ENCODE measurements at places on chromosomes 1 and 21.

GRCh38 chr21:31583498-31583897, 76.0 kb upstream of the SOD1 start:
- DNase-seq = no peak

- no peak for DNase-seq
Observed at GRCh38 chr1:173562813-173563212, 40.1 kb downstream of the SLC9C2 start.

- DNase-seq = no peak
Observed at GRCh38 chr1:14485285-14485684, 113.2 kb upstream of the KAZN start.

DNA sequence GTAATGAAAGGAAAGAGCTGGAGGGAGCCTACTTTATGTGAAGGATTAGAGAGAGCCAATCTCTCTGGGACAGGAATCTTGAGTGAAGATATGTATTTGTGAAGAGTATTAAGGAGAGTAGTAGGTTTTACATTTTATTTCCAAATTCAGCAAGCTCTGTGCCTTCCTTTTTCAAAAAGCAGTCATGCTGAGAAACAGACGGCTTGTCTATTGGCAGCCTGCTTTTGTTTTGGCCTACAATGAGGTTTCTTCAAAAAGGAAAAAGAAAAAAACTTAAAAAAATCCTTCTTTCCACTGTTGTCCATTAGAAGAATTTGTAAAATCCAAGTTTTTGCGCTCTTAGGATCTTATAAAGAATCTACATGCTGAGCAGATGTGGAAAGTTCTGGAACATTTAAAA, 103.6 kb upstream of the PTGFR start:
- DNase-seq = no peak

DNA sequence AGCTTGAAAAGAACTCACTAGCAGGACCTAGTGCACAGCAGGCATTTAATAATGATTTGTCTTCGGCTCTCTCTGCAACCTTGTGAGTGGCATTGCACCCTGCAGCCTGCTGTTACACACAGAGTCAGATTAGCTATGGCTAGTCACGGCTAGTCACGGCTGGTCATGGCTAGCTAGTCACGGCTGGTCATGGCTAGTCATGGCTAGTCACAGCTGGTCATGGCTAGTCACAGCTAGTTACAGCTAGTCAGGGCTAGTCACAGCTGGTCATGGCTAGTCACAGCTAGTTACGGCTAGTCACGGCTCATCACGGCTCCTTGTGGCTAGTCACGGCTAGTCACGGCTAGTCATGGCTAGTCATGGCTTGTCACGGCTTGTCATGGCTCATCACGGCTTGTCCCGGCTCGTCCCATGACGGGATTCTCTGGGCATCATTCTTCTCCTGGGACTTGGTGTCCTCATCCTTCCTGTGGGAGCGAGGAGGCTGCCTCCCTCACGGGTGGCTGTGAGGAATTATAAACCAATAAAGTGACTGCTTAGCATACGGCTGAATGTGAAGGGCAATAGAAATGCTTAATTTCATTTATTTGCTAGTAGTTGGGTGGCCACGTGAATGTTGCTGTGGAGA, 12.5 kb upstream of the KIF26B start:
- no peak for DNase-seq

DNA sequence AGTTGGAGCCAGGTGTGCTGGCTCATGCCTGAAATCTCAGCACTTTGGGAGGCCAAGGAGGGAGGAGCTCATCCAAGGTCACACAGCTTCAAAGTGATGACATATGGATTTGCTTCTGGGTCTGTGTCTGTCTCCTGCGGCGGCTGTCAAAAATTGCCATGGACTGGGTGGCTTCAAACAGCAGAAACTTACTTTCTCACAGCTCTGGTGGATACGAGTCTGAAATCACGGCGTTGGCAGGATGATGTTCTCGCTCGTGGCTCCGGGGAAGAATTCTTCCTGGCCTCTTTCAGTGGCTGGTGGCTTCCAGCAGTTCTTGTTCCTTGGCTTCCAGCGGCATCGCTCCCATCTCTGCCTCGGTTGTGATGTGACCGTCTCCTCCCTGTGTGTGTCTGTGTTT, 314.8 kb upstream of the C1orf174 start:
- no peak for DNase-seq

DNA sequence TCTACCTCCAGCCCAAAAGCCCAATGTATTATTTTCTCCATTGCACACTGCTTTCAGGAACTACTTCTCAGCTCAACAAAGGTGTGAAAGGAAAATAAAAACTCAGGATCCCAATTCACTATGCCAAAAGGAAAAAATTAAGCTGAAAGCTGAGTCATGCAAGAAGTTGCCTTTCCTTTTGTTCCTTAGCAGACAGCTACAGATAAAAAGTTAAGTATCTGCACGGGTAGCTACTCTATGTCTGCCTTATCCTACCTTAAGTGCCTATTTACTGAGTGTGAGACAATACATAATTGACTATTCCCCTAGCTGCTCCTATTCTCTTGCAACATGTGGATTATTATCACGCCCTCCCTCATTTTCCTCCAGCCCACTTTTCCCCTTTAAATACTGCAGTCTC, 84.1 kb downstream of the ADCY10 start:
- no peak for DNase-seq

DNA sequence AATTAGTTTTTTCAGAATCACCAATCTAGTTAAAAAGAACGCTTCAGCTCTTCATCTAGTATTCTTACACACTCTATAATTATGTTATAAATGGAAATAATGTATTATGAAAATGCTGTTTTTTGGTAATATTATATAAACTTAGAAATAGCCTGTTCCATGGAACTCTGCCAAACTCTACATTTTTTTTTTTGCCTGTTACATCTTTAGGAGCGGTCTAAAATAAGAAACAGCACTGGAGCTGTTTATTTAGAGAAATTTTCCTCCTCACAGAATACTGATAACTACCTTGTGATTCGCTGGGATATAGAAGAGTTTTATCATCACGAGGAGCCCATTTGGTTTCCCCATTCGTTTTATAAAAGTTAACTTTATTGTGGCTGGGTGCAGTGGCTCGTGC, 58.5 kb downstream of the PKN2 start:
- no peak for DNase-seq

DNA sequence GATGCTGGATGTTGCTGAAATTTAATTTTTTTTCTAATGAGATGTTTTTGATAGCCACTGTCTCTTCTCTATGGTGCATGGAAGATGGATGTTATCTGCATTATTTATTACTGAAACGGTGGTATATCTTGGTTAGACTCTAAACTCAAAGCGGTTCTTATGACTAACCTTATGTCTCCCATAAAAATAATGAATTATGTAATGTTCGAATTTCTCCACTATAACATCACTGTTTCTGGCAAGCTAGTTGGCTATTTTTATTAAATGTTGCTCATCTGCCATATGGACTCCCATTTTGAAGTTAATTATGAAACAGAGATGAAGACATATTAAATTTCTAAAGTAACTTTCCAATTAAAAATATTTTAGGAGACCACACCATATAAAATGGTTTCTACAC, 808.6 kb upstream of the ADGRL4 start:
- no peak for DNase-seq

- DNase-seq = no peak
Observed at GRCh38 chr1:15736892-15737261, 819 bp downstream of the SLC25A34 start.

GRCh38 chr1:110555807-110556470, 37.0 kb upstream of the KCNA10 start:
- no peak for DNase-seq

- no peak for DNase-seq
Observed at GRCh38 chr1:36126005-36126716, 1.1 kb upstream of the COL8A2 start.

- no peak for DNase-seq
Observed at GRCh38 chr1:174322202-174322862, 125.4 kb upstream of the GPR52 start.

DNA sequence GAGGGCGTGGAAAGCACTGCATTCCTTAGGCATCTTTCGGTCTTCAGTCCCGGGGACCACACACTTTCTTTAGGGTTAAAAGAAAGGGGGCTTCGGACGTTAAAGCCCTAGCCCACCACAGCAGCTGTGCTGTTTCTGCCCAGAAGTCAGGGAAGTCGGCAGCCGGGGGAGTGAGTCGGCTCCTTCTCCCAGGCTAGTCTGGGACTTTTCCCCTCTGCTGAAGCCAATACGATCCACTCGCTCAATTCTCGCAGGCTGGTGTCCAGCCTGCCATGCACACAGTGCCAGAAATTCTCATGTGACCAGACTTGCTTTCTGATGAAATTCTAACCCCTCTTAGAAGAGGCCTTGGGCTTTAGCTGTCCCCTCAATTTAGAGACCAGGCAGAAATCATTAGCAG, 67.7 kb downstream of the BCAR3 start:
- DNase-seq = no peak

GRCh38 chr1:2783069-2783434, 18.4 kb downstream of the TTC34 start:
- no peak for DNase-seq

GRCh38 chr1:228394571-228395394, 11.9 kb downstream of the TRIM11 start:
- no peak for DNase-seq

- no peak for DNase-seq
Observed at GRCh38 chr1:161398900-161399256, 31.2 kb upstream of the CFAP126 start.

- no peak for DNase-seq
Observed at GRCh38 chr1:42618866-42619265, 39.4 kb upstream of the PPIH start.

- no peak for DNase-seq
Observed at GRCh38 chr1:23825762-23826522, 713 bp upstream of the HMGCL start.

DNA sequence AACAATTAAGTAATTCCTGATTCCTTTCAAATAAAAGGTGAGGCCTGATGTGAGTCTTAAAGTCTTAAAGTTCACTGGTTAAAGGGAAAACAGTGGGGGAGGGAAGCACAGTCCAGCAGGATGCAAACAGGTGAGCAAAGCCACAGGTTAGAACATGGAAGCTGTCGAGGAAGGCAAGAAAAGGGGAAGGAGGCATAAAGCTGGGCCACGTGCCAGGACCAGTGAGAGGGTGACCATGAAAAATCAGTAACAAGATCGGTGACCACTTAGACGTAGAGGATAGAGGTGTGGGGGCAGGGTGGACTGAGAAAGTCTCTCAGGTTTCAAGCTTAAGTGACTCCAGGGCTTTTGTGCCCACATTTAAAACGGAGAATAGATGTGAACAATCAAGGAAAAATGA, 231.3 kb downstream of the SETD4 start:
- no peak for DNase-seq

- no peak for DNase-seq
Observed at GRCh38 chr1:34907487-34908090, 21.9 kb downstream of the DLGAP3 start.

- DNase-seq = no peak
Observed at GRCh38 chr1:24443241-24443656, 27.6 kb downstream of the NIPAL3 start.

DNA sequence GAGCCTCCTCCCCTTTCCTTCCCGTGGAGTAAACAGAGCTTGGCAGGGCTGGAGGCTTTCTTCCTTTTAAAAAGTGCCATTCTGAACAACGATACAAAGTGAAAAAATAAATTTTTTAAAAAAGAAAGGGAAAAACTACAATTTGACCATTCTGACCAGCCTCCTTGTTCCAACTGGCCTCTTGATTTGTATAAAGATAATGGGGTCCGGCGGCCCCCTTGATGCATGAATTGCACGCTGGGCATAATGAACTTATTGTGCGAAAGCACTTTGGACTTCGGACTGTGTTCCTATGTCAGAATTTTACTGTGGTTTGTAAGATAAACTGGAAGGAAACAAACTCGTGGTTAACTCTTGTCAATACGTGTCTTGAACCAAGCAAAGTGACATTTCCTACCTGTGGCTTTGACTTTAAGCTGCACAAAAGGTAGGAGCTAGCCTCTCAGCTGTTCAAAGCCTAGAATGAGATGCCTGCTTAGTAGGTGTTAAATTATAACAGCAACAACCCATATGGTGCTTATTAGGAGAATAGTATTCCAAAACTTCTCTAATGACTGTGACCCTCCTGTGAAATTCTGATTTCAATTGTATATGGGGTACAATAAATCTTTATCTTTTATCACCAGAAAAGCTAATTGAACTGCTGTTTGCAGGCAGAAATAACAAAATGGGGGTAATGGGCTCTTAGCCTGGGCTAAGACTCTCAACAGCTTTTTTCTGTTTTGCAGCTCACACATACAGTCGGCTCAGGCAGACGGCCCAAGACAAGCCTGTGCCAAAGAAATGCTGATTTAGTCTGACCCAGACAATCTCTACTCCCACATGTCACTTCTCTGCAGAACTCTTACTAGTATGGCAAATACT, 9.3 kb downstream of the IRF2BP2 start:
- no peak for DNase-seq

DNA sequence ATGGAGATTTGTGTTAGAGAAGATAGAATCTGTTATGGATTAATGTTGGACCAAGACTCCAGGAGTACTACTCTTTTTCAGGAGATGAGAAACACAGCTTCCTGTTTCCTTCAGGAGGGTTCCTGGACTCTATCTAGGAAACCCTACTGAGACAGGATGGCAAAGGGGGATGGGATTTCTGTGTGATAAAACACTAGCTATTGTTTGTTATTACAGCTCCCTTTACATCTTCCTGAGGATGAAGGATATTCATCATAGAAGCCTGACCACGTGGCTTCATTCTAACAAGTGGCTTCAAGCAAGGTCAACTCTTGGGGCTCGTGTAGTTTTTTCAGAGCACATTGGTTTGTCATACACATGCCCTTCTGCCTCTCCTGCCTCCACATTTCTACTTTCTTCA, 33.3 kb downstream of the RGL1 start:
- no peak for DNase-seq

DNA sequence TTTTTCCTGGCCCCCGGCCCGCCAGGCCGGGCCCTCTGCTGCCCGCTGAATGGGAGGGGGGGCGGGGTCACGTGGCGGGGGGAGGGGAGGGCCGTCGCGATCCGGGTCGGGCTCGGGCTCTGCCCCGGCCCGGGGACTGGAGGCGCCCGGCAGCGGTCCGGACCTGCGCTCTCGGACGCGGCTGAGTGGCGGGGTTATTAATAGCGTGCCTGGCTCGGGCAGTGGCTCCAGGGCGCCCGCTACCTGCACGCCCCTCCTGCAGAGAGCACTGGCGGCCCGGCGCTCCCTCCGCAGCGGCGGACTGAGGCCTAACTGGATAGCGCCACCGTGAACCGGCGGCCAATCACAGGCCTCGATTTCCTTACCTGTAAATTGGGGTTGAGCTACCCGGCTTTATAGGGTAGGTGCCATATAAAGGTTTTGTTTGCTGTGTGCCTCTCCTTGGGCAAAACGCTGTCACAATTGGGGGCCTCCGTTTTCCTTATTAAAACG, 28.1 kb downstream of the AHDC1 start:
- DNase-seq = no peak

GRCh38 chr21:41923631-41924367, 30.0 kb downstream of the C2CD2 start:
- DNase-seq = no peak

GRCh38 chr1:168932539-168932938, 174.0 kb upstream of the ATP1B1 start:
- no peak for DNase-seq

Data from naive thymus-derived CD8-positive, alpha-beta T cell (primary cell).